ENCODE measurements at places on chromosomes 5 and 9.

DNA sequence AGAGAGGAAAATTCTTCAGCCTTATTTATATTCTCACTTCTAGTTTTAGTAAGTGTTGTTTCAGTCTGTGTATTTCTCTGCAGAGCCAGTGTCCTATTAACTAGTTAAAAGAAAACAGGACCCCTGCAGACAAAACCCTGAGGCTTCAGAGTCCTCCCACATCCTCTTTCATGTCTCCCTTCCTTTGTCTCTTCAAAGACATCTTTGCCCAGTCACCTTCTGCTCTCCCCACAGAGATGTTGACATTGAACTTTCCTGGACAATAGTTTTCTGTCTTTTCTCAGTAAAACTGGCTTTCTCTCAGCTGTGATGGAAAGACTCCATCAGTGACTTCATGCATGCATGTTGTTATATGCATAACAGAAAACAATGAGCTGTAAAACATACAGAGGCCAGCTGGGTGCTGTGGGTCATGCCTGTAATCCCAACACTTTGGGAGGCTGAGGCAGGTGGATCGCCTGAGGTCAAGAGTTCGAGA lies 20.2 kb downstream of the GRAMD2B start:
- DNase-seq = no peak

DNA sequence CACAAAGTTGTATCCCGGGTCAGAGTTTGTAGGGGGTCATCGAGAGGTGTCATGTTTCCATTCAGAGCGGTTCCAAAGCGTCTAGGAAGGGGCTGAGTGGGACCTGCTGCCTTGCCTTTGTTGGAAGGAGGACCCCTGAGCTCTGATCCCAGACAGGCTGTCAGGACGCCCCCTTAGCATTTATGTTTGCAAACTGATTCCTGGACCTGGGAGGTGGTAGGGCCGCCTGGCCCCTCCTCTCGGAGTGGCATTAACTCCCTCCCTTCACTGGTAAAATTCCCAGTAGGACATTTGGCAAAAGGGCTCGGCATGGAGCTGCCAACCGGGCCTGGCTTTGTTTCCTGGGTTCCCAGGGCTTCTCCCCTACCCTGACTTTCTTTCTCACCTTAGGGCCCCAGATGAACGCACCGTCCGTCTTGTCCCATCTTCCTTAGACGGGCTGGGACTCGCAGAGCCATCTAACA lies 2.5 kb downstream of the JADE2 start:
- DNase-seq = no peak

DNA sequence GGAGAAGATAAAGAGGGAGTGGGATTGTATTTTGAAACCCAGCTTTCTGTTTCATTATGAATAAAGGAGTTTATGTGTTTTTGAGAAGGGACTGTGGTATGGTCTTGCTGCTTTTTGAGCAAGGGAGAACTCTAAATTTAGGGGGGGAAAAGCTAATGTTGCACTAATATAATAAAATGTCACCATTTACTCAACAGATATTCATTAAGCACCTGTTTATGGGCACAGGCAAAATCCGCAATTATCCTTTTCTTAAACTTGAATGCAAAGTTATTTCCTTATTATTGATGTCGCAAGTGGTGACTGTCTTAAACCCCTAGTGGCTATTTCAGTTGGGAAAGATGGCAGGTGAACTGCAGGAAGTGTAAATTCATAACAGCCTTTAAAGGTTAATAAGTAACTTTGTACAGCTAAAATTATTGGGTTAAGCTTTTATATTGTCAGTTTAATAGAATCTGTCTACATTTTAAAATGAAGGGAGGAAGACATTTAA lies 1.5 kb downstream of the CDC42SE2 start:
- DNase-seq = no peak

DNA sequence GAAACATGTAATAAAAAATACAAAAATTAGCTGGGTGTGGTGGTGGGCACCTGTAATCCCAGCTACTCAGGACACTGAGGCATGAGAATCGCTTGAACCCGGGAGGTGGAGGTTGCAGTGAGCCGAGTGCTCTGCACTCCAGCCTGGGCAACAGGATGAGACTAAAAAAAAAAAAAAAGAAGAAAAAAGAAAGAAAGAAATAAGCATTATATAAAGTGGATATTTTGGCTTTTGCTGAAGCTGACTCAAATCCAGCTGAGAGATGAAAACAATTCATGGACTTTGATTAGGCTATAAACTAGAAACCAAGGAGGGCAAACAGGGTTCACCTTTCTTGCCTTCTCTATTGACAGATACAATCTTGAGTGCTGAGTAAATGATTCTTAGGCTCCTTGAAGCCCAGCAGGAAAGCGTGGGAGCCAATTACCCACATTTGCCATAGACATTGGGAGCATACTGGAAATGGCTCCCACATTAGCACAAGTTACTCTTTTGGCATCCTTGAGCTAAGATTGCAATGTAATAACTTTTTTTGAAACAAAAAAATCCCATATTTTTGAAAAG lies 2.4 kb upstream of the BTF3 start:
- no peak for DNase-seq

- no peak for DNase-seq
Measured at GRCh38 chr9:98045234-98046179, 11.0 kb upstream of the NANS start.

- DNase-seq = no peak
Measured at GRCh38 chr9:126146254-126147145, 180.1 kb upstream of the MVB12B start.

- DNase-seq = no peak
Measured at GRCh38 chr5:18281947-18282581, 647.8 kb downstream of the TAF11L14 start.

DNA sequence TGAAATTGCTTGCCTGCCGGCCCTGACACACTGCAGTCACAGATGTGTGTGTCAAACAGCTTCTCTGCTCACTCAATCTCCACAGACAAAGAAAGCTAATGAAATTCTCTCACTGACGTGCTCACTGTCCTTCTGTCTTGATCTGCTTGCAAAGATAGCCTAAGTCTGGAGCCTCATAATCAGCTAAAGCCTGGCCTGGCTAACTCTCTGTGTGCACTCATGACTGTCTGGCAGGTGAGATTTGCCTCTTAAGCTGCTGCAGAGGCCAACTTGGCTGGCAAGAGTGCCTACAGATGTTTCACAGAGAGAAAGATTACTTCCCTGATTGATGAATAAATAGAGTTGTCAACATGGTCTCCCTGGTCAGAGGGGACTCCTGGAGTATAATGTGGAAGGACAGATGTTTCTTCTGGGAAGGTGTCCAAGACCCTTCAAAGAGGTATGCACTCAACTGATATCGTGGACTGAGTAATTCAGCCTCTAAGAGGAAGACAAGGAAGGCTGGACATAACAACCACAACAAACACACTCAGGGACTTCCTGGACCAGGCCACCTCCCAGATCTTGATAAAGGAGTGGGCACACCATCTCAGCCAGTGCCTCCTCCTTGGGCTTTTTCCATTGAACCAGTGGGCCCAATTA lies 362.0 kb downstream of the SPOCK1 start:
- no peak for DNase-seq

Measured in activated T-helper 1 cell treated with anti-CD3 and anti-CD28 coated beads, Interleukin-2, amount 50 U/mL, for 16 hours (primary cell).